ENCODE measurements at places on chromosomes 7 and 10.
A peak's percentile ranks its signal among the peaks of the same experiment; 100 is the strongest.

DNA sequence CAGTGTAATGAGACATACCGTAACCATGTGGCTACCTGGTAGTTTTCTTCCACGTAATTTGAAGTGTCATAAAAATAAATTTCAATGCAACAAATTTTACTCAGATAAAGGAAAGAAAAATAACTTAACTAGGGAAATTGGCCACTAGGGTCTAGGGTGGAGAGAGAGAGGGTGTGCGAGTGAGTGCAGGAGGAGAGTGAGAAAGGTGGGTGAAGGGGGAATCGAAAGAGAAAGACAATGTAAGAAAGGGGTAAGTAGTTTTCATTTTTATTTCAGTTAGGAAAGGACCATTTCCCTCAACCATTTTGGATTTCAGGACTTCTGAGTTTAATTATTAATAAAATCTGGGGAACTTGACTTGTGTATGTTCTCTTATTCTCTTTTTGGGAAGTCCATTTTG is 27.7 kb upstream of the GLI3 start:
- no peak for DNase-seq

- no peak for DNase-seq
These were observed 31.2 kb downstream of the CFAP69 start for GRCh38 chr7:90276033-90276728.

GRCh38 chr10:4945766-4946717 is 17.2 kb upstream of the AKR1C1 start:
- DNase-seq = peak; percentile 4

DNA sequence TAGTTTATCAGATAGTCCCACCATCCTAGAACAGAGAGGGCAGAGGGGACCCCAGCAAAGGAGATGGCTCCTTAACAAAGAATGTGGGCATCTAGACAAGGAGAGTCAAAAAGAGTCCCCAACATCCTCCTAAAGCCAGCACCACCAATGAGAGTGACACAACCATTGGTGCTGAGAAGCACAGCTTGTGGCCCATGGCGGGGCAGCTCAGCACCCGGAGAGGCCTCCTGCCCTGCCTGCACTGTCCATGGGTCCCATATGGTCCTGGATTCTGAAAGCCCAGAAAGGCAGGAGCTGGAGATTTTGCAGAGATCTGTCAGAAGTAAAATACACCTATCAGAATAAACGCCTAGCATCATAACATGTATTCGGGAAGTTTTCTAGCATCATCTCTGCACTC is 311.8 kb upstream of the ZNF32 start:
- DNase-seq = no peak

GRCh38 chr10:34715511-34716187 is 99.4 kb downstream of the PARD3 start:
- no peak for DNase-seq

GRCh38 chr10:126331101-126331500 is 57.2 kb downstream of the ADAM12 start:
- peak; percentile 17 for DNase-seq

DNA sequence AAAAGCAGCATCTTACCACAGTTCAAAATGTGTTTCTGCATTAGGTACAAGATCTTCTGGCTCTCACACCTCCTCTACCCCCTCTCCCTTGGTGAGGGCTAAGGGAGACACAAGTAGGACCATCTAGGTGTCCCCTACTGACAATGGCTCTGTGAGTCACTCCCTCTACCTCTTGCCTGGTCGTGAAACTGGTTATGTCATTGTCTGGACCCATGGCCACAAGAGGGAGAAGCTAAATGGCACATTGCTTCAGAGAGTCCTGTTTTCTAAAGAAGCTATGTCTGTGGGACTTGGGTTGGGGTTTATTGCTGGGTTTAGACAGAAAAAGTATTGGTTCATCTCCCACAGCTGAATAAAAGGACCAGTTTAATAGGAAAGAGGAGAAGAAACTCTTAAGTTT is 4.0 kb upstream of the PLXNA4 start:
- no peak for DNase-seq

DNA sequence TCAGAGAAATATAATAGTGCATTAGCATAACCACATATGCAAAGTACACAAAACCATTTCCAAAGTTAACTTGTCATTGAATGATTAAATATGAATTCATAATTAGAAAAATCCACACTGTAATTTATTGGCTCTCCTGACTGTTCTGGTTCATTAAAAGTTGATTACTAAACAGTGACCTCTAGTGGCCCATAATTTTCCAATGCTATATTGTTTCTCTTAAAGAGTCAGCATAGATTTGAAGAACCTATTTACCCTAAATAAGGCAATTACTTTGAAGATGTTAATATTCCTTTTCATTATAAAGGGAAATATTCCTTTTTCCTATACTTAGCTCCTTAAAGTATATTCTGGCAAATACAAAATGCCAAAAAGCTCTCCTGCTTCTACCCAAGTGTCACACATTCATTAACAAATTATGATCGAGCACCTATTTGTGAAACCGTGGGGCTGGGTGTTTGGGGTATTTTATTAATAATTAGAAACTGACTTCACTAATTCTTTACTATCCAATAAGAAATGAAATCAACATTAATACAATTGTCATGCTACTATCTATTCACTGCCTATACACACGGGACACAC is 86.2 kb downstream of the HIBADH start:
- peak; percentile 39 for DNase-seq

DNA sequence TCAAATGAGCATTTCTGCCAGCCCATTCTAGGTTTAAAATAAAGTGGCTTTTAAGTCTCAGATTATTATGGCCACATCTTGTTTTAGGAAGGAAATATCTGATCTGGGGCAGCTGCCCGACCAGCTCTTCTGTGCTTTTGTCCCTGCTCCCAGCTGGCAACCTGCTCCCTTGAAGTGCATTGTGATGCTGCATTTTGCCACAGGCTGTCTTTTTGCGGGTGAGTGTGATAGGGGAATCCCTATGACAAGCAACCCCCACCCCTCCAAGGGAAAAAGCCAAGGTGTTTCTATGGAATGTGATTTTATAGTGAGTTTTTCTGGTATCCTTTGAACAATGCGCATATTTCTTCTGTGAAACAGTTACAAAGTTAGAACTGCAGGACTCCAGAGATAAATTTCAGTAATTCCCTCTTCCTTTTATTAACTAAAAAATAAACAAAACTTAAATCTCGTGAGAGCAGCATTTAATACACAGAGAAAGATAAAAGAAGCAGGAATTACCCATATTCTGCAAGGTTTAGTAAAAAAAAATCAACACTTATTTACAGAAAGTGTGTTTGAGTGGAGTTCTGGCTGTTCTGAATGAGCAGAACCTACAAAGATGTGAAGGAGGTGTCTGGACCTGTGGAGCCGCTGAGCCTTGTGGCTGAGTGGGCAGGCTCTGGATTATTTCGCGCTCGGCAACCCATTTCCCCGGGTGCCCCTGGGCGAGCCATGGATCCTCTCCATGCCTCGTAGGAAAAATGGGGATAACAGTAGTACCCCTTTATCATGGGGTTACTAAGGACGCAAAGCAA is 10.1 kb upstream of the HPS1 start:
- DNase-seq = no peak

DNA sequence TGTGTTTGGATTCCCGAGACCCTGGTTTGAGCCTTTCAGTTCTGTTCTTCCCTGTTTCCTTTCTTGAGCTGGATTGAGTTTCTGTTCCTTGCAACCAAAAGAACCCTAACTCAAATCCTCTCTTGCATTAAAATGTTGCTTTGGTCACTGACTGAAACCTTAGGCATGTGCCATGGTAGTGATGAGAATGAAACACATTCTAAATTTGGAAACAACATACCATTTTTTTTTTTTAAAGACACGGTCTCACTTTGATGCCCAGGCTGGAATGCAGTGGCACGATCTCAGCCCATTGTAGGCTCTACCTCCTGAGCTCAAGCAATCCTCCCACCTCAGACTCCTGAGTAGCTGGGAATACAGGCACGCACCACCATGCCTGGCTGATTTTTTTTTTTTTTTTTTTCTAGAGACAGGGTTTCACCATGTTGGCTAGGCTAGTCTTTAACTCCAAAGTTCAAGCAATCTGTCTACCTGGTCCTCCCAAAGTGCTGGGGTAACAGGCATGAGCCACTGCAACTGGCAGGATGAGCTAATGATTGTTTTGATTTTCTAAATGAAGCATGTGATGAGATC is 8.4 kb downstream of the THAP5 start:
- DNase-seq = peak; percentile 5

GRCh38 chr10:6918305-6918704 is 338.2 kb upstream of the PRKCQ start:
- peak; percentile 6 for DNase-seq

GRCh38 chr7:121123032-121123431 is 134.5 kb downstream of the CPED1 start:
- peak; percentile 64 for DNase-seq

- no peak for DNase-seq
These were observed 144.1 kb downstream of the HERPUD2 start for GRCh38 chr7:35550831-35551230.

DNA sequence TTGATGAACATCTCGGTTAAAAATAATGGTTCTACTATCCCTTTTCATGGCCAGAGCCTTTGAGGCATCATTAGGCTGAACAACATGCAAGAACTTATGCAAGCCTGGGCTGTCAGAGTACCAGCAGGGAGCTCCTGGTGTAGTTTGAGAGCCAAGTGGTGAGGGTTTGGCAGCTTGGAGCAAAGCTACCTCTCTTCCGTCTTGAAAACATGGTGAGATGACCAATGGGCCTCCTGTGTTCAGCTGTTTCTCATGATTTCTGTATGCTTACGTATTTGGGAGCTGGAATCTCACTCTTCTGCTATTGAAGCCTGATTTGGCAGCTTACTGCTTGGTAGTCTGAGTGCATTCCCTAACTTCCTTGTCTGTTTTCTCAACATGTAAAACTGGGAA is 150.4 kb downstream of the CXCL12 start:
- no peak for DNase-seq

DNA sequence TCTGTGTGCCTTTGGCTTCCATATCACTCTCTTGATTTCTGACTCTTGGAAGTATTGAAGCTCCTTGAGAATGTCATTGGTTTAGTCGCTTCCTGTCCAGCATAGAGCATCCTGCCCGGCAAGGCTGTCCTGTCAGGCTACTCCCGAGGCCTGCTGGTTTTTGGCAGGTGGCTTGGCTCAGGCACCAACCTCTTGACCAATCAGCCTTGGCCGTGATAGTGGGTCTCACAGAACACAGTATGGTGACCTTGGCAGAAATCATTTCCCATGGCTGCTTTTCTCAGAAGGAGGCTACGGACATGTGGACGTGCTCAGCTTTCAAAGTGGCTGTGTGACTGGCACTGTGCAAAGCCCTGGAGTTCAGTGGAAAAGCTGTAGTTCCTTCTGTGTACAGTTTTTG is 516.9 kb downstream of the REEP3 start:
- DNase-seq = no peak

GRCh38 chr10:118033905-118034304 is 12.8 kb downstream of the RAB11FIP2 start:
- DNase-seq = no peak

GRCh38 chr7:88638583-88638982 is 120.9 kb upstream of the ZNF804B start:
- no peak for DNase-seq

GRCh38 chr7:54778696-54779540 is 19.9 kb upstream of the SEC61G start:
- DNase-seq = peak; percentile 34

DNA sequence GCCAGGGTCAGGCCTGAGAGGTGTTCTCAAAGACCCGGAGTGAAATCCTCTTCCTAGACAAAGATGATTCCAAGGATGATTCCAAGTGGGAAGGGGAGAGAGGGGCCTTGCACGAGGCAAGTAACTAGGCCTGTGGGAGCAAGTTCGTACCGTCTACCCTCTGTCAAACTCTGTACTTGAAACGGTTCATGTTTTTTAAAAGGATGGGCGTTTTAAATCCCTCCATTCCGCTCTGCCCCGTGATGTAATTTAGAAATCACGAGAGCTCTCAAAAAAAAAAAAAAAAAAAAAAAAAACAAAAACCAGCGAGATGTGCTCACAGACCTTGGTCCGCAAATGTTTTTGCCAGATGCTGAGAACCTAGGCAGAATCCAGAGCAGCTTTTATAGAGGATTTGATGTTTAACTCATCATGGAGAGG is 114.7 kb upstream of the CARD11 start:
- DNase-seq = no peak

DNA sequence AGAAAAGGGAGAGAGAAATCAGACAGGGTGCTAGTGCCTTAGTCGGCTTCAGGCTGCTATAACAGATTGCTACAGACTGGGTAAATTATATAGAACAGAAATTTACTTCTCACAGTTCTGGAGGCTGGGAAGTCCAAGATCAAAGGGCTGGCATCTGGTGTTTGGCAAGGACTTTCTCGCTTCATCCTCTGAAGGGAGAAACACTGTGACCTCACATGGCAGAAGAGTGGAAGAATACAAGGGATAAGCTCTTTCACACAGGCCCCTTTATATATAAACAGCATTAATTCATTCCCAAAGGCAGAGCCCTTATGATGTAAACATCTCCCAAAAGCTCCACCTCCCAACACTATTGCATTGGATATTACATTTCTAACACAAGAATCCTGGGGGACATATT is 235.5 kb upstream of the INHBA start:
- DNase-seq = no peak

DNA sequence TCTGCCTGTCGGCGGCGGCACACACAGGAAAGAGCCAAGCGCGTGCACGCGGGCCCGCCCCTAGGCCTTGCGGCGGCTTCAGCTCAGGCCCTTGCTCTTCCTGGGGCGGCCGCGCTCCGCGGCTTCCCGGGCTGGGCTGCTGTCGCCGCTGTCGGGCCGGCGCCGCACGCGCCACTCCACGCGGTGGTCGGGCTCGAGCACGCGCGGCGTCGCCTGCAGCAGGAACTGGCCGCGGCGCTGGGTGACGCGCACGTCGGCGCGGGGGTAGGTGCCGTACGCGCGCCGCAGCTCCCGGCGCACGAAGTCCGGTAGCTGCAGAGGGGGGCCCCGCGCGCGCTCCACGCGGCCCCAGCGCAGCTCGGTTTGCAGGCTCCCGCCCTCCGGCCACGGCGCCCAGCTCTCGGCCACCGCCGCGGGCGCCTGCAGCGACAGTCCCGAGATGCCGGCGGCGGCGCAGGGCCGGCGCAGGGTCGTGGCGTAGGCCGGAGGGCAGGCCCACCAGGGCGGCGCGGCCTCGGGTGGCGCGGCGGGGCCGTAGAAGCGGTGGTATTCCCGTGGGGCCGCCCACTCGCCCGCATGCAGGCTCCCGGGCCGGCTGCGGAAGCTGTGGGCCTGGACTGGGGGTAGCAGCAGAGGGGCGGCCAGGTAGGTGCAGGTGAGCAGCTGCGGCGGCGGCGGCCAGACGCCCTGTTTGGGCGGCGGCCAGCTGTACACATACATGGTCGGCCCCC is 804 bp downstream of the C10orf95 start:
- DNase-seq = peak; percentile 73

DNA sequence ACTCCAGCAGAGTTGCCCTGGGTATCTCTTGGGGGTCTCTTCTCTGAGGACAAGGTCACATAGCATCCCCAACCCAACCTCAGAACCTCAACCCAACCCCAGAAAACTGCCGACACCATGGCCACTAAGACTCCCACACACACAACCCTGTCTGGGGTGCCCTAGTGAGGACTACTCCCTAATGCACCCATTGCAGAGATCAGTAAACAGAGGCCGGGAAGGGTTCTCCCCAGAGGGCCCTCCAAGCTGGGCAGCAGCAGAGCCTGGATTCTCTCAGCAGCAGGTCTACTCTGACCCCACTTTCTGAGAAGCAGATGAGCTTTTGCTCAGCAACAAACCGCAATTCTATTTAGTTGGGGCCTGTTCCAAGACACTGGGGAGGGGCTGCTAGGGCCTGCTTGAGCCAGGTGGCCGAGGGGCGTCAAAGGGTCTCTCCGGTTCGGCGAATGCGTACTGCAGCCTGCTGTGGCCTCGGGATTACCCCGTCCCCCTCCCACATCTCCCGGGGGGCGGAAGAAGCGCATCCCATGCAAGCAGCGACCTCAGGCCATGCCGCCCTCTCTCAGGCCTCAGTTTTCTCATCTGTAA is 828 bp downstream of the OGDHL start:
- DNase-seq = no peak

Data from iris pigment epithelial cell (primary cell).